ENCODE measurements at places on chromosomes 13 and 19. TPM values are rescaled to one million over a fixed set of nuclear protein-coding genes. Genes with fewer than 3 reads are reported as not detected.

GRCh38 chr13:56424246-56424645, 716.5 kb upstream of the PRR20A start:
- no peaks in the 10 kb centered on the region for H3K27me3 ChIP-seq
- H3K4me1 ChIP-seq, result no peaks in the 10 kb centered on the region
- no peak overlapping the region for H3K4me3 ChIP-seq
- H3K36me3 ChIP-seq, result no peaks in the 10 kb centered on the region
- DNase-seq, result no peak

Gene TRPC4
- total RNA-seq, result not detected

Gene SIGLECL1
- not detected for total RNA-seq

- no peak overlapping the region for H3K27ac ChIP-seq
- H3K4me3 ChIP-seq, result no peak overlapping the region
- no peaks in the 10 kb centered on the region for H3K27me3 ChIP-seq
- DNase-seq, result no peak
- H3K4me1 ChIP-seq, result no peaks in the 10 kb centered on the region
Measured at GRCh38 chr19:13817018-13817614, 21.9 kb downstream of the ZSWIM4 start.

DNA sequence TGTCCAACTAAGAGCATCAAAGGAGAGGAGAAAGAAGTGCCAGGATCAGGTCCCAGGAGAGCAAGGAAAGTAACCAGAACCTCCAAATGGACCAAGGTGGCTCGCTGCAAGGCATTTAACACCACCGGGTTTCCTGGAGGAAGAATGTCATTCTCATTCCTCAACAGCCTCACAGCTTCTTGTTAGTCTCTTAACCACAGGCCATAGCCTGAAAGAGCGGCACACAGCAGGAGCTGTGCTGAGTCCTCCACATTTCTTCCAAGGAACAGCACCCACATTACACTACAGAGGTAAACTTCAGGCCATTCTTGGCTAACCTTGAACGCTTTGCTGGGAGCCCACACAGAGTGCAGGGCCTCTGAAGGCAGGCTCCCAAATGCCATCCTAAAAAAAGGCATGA, 23.6 kb downstream of the DOCK9 start:
- no peak overlapping the region for H3K4me3 ChIP-seq
- no peaks in the 10 kb centered on the region for H3K27me3 ChIP-seq
- no peaks in the 10 kb centered on the region for H3K36me3 ChIP-seq
- no peaks in the 10 kb centered on the region for H3K4me1 ChIP-seq
- no peak for DNase-seq

DNA sequence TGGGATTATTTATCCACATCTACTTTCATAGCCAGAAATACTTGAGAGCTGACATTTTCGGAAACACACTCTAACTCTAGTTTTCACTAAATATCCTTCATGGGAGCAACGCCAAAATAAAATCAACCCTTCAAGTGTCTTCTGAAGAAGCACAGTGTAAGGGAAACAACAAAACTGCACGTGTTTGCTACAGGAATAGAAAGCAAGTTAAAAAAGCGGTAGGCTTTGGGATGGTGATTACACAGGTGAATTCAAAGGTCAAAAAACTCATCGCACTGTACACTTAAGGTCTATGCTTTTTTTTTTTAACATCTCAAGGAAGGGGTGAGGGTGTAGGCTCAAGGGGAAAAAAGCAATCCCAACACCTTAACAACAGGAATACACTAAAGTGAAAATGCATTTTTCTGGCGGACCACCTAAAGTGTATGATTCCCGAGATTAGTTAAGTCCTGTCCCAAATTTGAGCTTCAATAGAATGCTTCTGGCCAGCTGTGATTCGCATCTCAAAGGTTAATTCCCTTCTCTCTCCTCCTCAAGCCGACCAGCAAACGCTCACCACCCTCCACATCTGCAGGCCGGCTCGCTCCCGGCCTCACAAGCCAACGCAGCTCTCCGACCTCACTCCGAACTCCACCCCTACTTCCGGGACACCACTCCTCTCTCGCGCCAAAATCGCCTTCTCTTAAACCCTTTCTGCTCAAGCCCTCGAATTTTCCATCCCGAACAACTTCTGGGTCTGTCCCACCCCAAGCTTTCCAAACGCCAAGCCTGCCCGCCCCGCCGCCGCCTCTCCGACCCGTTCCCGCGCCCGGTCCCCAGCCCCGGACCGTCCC, 1.1 kb downstream of the ARGLU1 start:
- H3K36me3 ChIP-seq, result no peaks in the 10 kb centered on the region
- H3K4me1 ChIP-seq, result peaks cover 41% of the 10 kb centered on the region
- H3K4me3 ChIP-seq, result peak overlapping the region; percentile 96

GRCh38 chr13:28953714-28954418, 133.7 kb downstream of the MTUS2 start:
- no peak overlapping the region for H3K27ac ChIP-seq
- H3K27me3 ChIP-seq, result peaks cover 4% of the 10 kb centered on the region
- no peak for DNase-seq

GRCh38 chr13:30744056-30744680, 8.8 kb downstream of the ALOX5AP start:
- H3K27ac ChIP-seq, result peak overlapping the region; percentile 69
- H3K36me3 ChIP-seq, result peaks cover 22% of the 10 kb centered on the region
- H3K4me1 ChIP-seq, result peaks cover 65% of the 10 kb centered on the region
- no peaks in the 10 kb centered on the region for H3K27me3 ChIP-seq

- peaks cover 2% of the 10 kb centered on the region for H3K4me1 ChIP-seq
- no peaks in the 10 kb centered on the region for H3K27me3 ChIP-seq
- H3K4me3 ChIP-seq, result no peak overlapping the region
- no peak for DNase-seq
Measured at GRCh38 chr19:57615346-57615745, 1.3 kb downstream of the ZNF134 start.

DNA sequence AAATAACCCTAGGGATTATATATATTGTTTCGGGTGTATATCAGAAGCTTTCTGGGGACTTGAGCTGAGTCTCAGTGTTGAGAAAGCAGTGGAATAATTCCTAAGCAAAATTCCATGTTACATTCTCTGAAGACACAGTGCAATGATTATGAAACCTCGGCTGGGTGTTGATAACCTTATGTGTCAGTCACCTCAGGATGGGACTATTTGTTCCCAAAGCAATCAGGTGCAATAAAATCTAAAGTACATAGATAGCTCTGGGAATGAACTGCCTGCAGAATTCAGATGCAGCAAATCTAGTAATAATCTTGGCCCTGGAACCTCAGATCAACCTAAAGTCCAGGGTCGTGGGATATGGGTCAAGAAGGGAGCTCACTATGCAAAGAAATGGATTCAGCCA, 53.0 kb downstream of the EDNRB start:
- H3K36me3 ChIP-seq, result no peaks in the 10 kb centered on the region
- no peaks in the 10 kb centered on the region for H3K4me1 ChIP-seq
- H3K27me3 ChIP-seq, result no peaks in the 10 kb centered on the region
- no peak overlapping the region for H3K27ac ChIP-seq

Gene SHISA7
- not detected for total RNA-seq

GRCh38 chr19:39446365-39447084, 1.1 kb downstream of the SUPT5H start:
- H3K36me3 ChIP-seq, result peaks cover 9% of the 10 kb centered on the region
- DNase-seq, result no peak
- H3K27me3 ChIP-seq, result no peaks in the 10 kb centered on the region
- H3K27ac ChIP-seq, result peak overlapping the region; percentile 91
- peak overlapping the region; percentile 99 for H3K4me3 ChIP-seq

Gene MEF2B
- 6.4 TPM for total RNA-seq

GRCh38 chr19:3178973-3179738, 587 bp downstream of the S1PR4 start:
- H3K27ac ChIP-seq, result peak overlapping the region; percentile 85
- H3K4me3 ChIP-seq, result peak overlapping the region; percentile 99
- H3K36me3 ChIP-seq, result peaks cover 5% of the 10 kb centered on the region

- no peaks in the 10 kb centered on the region for H3K27me3 ChIP-seq
- no peak overlapping the region for H3K4me3 ChIP-seq
- H3K27ac ChIP-seq, result no peak overlapping the region
- H3K36me3 ChIP-seq, result no peaks in the 10 kb centered on the region
Measured at GRCh38 chr13:41411522-41411921, 45.8 kb upstream of the RGCC start.

DNA sequence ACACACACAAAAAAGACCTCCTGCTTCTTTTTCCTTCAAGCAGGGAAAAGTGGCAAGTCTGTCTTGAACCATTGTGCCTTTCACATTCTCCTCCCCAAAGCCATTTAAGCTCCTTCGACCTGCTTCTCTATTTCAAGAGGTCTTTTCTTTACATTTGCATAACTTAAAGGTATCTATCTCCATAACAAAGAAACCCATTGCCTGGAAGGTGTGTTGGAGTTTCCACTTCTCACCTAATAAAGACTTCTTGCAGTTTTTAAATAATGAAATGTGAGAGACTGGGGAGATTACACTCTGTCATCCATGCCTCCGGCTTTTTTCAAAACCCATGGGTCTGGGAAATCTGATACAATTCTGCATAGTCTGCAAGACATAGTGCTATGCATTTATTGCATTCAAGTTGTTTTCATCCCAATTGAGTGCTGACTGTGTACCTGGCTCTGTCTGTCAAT, 41.8 kb upstream of the NBEA start:
- no peak for DNase-seq
- H3K36me3 ChIP-seq, result no peaks in the 10 kb centered on the region
- H3K27ac ChIP-seq, result no peak overlapping the region
- no peak overlapping the region for H3K4me3 ChIP-seq
- no peaks in the 10 kb centered on the region for H3K4me1 ChIP-seq
- no peaks in the 10 kb centered on the region for H3K27me3 ChIP-seq

- H3K27me3 ChIP-seq, result no peaks in the 10 kb centered on the region
- H3K27ac ChIP-seq, result no peak overlapping the region
- H3K36me3 ChIP-seq, result no peaks in the 10 kb centered on the region
- no peak overlapping the region for H3K4me3 ChIP-seq
Measured at GRCh38 chr13:51416107-51416506, 36.7 kb downstream of the INTS6 start.

Measured in T-cell (primary cell).